ENCODE measurements at places on chromosomes 12 and 14. TPM values are rescaled to one million over a fixed set of nuclear protein-coding genes. Genes with fewer than 3 reads are reported as not detected.

Gene PTCSC3
- total RNA-seq: not detected

Gene DPY19L2
- total RNA-seq: 8.7 TPM

Gene SOAT2
- total RNA-seq: 1.5 TPM

Gene APOF
- not detected for total RNA-seq

Gene KRT2
- not detected for total RNA-seq

Gene KIF26A
- 0.32 TPM for total RNA-seq

Gene SPSB2
- total RNA-seq: 3.3 TPM

Gene PPP1R36
- total RNA-seq: 0.32 TPM

Gene DBX2
- not detected for total RNA-seq

Gene CYP46A1
- 0.46 TPM for total RNA-seq

Gene CCNK
- 109 TPM for total RNA-seq

Gene PIWIL1
- not detected for total RNA-seq

Gene KERA
- total RNA-seq: not detected

Gene NEUROD4
- not detected for total RNA-seq

Gene C1QL4
- total RNA-seq: not detected

Gene ITGA5
- 22.1 TPM for total RNA-seq

Gene SCARB1
- total RNA-seq: 32.6 TPM

Gene NKX2-1
- not detected for total RNA-seq

Gene PROX2
- 0.76 TPM for total RNA-seq

Gene WDHD1
- 62.4 TPM for total RNA-seq

Gene NRIP2
- total RNA-seq: not detected

Gene TBC1D30
- 1.9 TPM for total RNA-seq

Gene EXOC3L4
- not detected for total RNA-seq

Gene SINHCAF
- 172 TPM for total RNA-seq

Gene CLEC12A
- total RNA-seq: not detected

Gene TOX4
- total RNA-seq: 73.6 TPM

Gene CLEC2D
- total RNA-seq: 271 TPM

All from activated CD8-positive, alpha-beta memory T cell treated with anti-CD3 and anti-CD28 coated beads for 36 hours (primary cell).